ENCODE measurements at places on chromosomes 13 and 19. TPM values are rescaled to one million over a fixed set of nuclear protein-coding genes. Genes with fewer than 3 reads are reported as not detected.

DNA sequence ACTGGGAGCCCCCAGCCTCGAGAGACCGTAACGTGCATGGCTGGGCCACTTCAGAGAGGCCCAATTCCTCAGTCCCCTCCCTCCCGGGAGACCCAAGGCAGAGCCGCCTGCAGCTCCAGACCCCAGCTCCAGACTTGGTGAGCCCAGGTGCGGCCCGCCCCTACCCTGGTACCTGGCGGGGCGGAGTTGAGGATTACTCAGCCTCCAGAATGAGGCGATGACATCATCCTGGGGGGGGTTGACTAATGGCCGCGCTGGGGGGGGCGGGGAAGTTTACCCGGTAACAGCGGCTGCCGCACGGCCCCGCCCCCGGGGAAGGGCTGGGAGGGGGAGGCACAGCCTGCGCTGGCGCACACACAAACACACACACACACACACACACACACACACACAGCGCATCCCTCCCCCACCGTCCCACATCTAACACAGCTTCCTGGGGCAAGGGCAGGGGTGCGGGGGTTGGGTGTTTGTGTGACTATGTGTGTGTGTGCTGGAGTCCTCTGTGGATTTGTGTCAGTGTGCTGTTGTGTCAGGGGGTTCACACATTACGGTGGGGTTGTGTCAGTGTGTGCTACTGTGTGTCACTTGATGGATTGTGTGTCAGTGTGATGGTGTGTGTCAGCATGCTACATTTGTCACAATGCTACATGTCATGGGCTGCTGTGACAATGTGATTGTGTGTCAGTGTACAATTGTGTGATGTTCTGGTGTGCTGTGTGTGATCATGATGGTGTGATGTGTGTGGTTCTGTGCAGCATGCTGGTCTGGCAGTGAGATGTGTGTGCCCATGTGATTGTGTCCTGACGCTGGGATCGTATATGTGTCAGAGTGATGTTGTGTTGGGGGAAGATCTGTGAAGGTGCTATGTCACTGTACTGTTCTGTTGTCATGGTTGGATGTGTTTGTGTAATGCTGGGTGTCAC lies 10.3 kb upstream of the BBC3 start:
- peak; percentile 83 for DNase-seq

DNA sequence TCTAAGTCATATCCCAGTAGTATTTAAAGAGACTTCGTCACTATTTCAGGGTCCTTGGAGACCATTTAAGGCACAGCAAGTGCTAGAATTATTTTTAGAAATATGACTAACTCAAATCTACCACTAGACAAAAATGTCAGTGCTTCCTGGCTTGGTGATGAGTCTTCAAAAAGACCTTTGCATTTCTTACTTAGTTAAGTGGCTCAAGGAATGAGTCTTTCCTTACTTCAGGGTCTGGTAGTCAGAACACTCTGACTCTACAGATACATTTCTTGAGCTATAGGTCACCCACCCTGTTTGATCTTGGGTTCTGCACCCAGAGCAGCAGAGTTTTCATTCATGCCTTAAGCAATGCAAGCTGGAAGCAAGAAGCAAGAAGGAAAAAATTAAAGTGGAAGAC lies 191.0 kb upstream of the HTR2A start:
- no peak for DNase-seq

DNA sequence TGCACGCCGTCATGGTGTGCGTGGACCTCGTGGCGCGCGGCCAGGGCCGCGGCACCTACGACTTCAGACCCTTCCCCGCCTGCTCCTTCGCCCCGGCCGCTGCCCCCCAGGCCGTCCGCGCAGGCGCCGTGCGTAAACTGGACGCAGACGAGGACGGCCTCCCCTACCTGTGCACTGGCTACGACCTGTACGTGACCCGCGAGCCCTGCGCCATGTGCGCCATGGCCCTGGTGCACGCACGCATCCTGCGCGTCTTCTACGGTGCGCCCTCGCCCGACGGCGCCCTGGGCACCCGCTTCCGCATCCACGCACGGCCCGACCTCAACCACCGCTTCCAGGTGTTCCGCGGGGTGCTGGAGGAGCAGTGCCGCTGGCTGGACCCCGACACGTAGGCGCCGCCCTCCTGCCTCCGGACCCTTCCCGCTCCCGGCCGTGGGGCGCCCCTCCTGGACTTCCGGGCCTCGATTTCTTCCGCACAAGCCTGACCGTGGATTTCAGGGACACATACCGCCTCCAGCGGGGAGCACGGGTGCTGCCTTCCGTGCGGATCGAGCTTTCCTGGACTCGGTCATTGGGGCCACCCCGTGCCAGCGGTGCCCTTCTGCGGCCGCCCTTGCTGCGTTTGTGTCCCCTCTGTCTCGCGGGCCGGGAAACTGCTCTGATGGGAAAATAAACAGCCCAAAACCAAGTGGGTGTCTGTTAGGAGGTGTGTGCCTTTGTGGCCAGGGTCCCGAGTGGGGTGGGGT lies 7.7 kb downstream of the ADAT3 start:
- DNase-seq, result no peak

- DNase-seq, result no peak
Measured at GRCh38 chr13:31627097-31627845, 112.1 kb upstream of the RXFP2 start.

MEF2B gene
- 4.4 TPM for total RNA-seq

ERICH4 gene
- not detected for total RNA-seq

All from ureter (tissue), 1 donor.